SJCRH30 (cell line): ENCODE measurements at places on chromosomes 5 and 9.

DNA sequence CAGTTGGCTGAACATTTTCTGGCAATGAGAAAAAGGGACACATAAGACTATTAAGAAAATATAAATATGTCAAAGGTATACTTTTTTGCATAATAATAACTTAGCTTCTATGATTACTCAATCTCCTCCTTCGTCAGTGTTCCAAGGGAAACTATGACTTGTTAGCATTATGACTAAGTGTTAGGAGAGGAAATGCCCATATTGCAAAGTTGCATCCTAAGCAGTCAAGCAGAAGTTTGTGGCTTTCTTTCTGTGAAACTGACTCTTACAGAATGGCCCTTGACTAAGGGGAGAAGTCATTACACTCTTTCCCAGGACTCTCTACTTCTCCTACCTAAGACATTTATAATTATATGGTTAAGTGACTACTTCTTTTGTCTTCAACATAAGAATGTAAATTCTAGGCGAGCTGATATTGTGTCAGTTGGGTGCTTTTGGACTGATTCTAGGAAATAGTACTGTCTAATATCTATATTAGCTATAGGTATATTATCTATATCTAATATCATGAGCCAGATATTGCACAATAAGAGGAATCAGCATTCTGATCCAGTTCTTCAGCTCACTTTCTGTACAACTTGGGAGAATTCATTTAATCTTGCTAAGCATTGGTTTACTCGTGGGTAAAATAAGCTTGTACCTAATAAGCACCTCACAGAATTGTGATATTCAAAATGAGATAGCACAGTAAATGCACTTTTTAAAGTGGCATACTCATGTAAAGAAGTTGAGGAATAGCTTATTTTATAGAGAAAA is 16.4 kb upstream of the SPINK6 start:
- no peak for DNase-seq

GRCh38 chr9:81305561-81306182 is 383.7 kb downstream of the TLE1 start:
- no peak for DNase-seq

- DNase-seq, result no peak
Measured at GRCh38 chr5:83368835-83369234, 102.7 kb upstream of the VCAN start.

DNA sequence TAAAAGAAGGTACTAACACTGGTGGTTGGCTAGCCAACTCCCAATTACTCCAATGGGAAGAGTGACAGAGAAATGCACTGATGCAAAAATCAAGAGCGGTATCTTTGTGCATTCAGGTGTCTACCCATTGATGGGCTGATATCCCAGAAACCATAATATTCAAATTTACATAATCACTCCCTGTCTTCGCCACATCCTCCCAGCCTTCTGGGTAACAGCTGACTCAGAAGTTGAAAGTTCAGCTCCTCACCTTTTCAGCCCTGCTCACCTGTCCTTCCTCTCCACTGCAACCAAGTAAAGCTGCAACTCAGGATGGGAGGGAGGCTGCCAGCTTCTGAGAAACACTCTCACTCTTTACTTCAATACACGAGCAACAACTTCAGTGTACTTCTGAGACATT is 6.9 kb downstream of the SUSD1 start:
- no peak for DNase-seq

DNA sequence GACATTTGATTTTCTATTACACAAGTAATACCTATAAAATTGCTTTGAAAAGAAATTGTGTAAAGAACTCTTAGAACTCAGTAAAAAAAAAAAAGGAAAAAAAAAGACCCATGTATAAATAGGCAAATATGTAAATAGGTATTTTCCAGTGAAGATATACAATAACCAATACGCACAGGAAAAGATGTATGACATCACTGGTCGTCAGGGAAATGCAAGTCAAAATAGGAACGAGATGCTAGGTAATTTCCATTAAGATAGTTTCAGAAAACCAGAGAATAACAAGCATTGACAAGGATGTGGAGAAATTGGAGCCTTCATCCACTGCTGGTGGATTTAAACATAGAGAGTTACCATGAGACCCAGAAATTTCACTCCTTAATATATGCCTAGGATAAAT is 708.8 kb downstream of the MTRR start:
- DNase-seq, result no peak

DNA sequence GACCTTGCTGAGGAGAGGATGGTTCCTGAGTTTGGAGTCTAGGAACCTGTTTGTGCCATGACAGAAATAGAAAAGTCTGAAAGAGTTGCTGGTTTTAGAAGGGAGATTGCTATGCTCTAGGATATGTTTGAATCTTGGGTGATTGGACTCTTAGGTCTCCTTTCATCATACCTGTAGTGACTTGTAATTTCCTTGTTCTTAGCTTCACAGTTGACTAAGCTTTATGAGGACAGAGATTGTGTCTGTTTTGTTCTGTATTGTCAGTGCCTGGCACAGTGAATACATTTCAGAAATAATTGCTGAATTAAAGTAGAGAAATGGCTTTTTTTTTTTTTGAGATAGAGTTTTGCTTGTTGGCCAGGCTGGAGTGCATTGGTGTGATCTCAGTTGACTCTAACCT is 31.5 kb downstream of the GAPVD1 start:
- no peak for DNase-seq

DNA sequence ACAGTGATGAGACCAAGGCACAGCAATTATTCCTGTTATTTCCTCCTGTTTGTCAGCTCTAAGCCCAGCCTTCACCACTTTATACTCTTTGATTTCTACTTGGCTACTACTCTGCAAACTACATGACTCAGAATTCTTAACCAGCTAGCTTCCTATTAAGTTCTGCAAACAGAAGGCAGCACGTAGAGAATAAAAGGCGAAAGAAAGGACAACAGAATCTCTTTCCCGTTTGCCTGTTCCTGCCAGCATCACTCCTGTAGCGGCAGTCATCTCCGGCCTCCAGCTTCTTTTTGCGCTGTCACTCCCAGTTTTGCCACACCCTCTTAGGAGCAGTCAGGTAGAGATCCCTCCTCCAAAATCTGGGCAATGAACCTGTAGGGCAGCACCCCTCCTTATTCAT is 29.9 kb downstream of the DPYSL3 start:
- no peak for DNase-seq

DNA sequence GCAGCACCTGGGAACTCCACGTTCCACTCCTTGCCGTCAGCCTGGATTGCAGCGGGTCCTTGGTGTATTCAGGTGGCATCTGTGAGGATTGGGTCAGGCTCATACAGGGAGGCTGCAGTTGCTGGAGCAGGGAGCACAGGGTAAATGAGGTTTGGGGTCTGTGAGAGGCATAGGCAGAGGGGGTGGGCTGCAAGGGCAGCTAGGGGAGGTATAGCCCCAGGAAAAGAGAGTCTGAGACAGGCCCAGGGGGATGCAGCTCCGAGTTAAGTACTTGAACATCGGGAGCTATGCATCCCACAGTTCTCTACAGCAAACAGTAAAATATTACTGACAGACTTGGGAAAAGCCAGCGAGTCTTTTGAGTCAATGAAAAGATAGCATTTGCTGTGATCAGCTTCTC is 101.6 kb downstream of the TRIO start:
- no peak for DNase-seq

DNA sequence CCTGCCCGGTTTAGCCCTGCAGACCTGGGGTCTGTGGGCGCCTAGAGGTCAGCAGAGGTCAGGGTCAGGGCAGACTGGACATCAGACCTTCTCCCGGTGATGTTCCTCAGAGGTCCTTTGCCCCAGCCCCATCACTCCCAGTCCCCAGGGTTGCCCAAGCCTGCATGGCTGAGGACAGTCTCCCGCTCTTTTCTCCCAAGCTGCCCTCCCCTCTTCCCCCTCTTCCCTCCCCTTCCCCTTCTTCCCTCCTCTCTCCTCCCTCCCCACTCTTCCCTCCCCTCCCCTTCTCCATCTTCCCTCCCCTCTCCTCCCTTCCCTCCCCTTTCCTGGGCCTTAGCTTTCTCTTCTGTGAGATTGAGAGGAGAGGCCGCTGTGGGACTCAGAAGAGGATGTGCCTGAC is 10.4 kb downstream of the LHX3 start:
- DNase-seq, result no peak
